ENCODE measurements at places on chromosomes 5 and 9.

GRCh38 chr5:61850696-61851095 lies 455.3 kb upstream of the KIF2A start:
- no peak overlapping the region for H3K4me3 ChIP-seq
- H3K27ac ChIP-seq, result no peak overlapping the region
- H3K27me3 ChIP-seq, result no peaks in the 10 kb centered on the region
- H3K36me3 ChIP-seq, result 0 out of 2 replicates have a peak, but pooled peaks cover 5% of the 10 kb centered on the region
- DNase-seq, result no peak
- no peaks in the 10 kb centered on the region for H3K4me1 ChIP-seq

- peaks cover 24% of the 10 kb centered on the region for H3K4me1 ChIP-seq
- no peak for DNase-seq
- H3K27me3 ChIP-seq, result 0 out of 2 replicates have a peak, but pooled peaks cover 4% of the 10 kb centered on the region
Observed at GRCh38 chr5:56494300-56494731, 261.2 kb upstream of the ANKRD55 start.

DNA sequence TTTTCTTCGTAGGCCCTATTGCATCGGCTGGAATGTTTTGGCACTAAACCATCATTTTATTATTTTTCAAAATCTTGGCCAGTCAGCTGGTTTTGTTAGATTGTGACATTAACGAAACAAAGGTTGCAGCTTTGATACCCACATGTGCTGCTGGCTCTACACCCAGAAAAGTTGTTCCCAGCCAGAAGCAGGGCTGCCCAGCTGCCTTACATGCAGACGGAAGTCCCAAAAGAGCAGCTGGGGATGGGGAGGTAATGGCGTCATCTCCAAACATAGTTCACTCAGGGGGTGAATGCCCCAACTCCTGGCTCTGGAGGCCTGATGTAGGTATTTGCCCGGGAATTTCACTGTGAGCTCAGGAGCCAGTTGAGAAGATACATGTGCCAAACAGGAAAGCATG lies 23.3 kb downstream of the TMEM171 start:
- no peak for DNase-seq
- no peak overlapping the region for H3K4me3 ChIP-seq
- H3K27ac ChIP-seq, result no peak overlapping the region
- no peaks in the 10 kb centered on the region for H3K36me3 ChIP-seq
- peaks cover 3% of the 10 kb centered on the region for H3K27me3 ChIP-seq

DNA sequence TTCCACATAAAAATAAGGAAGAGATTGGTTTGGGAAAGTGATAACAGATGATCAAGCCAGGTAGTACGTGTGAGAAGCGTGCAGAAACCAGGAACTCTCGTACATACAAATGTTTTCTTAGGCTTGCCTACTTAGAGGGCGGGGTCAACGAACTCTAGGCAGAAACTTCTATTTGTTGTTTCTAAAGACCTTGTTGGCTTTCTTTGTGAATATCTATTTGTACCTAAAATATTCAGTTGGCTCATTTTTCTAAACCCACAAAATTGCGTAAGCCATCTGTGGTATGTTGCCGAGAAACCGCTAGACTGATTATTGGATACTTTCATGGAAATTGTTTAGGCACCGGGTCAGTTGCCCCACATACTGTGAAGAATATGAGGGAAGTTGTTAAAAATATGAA lies 458.5 kb downstream of the MAT2B start:
- H3K4me1 ChIP-seq, result peaks cover 3% of the 10 kb centered on the region
- H3K36me3 ChIP-seq, result no peaks in the 10 kb centered on the region
- no peak for DNase-seq
- H3K27me3 ChIP-seq, result no peaks in the 10 kb centered on the region
- no peak overlapping the region for H3K27ac ChIP-seq
- no peak overlapping the region for H3K4me3 ChIP-seq
